NCI-H460 (cell line): ENCODE measurements at places on chromosomes 16 and 17.

- no peak for DNase-seq
Measured at GRCh38 chr17:50613007-50613992, 21.4 kb upstream of the ABCC3 start.

GRCh38 chr17:81868674-81869220 lies 2.4 kb downstream of the ARHGDIA start:
- DNase-seq, result peak; percentile 85

DNA sequence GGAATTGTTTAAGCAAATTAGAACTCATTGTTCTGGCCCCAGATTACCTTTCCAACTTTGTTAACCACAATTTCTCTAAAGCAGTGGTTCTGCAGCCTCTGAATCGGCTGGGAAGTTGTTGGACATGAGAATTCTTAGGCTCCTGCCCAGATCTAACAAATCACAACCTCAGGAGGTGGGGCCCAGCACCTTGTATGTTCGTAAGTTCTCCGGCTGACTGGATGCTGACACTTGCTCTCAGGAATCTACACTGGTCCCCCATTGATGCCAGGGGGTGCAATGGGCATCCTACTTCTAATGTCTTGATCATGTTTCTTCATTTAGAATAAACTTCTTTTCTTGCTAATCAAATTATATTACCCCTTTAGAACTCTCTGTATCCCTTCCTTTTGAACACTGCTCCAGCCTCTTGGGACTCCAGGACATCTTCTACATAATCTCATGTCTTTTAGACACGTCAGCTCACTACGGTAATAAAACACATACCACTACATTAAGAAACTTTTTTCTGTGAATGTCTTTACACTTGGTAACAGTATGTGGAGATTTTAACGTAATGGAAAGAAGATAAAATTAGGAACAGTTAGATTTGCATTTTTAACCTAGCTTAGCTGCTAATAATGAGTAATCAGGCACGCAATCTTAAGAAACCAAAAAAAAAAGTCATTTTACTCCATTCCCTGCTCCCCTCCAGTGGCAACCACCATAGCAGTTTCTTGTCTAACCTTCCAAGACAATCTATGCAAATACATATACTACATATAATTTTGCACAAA lies 143.2 kb downstream of the ITFG1 start:
- no peak for DNase-seq

DNA sequence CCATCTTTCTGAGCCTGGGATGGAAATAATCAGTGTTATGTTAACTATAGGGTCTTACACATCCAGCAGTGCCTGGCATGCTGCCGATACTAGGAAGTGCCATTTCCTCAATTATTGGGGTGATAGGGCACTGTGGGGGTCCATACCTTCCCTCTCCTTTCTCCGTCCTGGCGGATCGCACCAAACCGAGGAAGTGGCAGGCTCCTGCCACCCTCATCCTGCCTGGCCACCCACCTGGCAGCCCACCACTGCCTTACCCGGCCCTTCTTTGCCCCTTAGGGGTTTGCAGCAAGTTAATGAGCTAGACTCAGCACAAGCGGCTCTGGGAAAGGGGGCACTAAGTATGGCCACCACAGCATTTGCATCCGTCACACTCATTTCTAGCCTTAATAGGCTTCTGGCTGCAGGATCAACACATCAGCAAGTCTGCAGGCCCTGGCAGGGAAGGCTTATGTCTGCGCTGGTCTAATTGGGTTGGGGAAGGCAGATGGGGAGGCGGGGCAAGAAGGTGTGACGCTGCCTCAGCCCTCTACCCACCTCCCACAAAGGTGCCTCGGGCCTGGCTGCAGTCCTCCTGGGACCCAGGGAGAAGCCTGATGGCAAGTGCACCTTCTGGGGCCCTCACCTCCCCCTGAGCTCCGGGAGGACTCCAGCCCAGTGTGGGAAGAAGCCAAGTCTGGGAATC lies 28.6 kb downstream of the DCAKD start:
- no peak for DNase-seq
